ENCODE measurements at places on chromosomes 2 and 18. TPM values are rescaled to one million over a fixed set of nuclear protein-coding genes. Genes with fewer than 3 reads are reported as not detected.

DNA sequence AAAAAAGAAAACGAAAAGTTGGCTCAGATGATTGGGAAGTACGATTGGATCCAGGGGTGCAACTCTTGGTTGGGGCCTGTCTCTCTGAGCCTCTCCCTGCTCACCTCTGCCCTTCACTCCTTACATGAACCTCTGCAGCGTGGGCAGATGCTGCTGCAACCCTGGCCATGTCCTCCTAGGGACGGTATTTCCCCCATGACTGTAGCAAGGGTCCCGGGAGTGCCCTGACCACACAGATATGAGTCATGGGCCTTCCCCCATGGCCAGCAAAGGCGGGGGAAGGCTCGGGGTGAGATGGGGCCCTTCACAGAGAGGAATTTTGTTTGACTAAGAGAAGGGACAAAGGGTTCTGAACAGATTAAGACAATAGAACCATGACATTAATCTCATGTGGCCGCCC, 129.0 kb downstream of the NCK2 start:
- DNase-seq: peak; percentile 85

GRCh38 chr2:117943013-117943672, 70.7 kb downstream of the CCDC93 start:
- DNase-seq: no peak

GRCh38 chr2:203940039-203940438, 3.5 kb downstream of the ICOS start:
- no peak for DNase-seq

- no peak for DNase-seq
Measured at GRCh38 chr2:8224347-8225190, 457.3 kb upstream of the ID2 start.

DNA sequence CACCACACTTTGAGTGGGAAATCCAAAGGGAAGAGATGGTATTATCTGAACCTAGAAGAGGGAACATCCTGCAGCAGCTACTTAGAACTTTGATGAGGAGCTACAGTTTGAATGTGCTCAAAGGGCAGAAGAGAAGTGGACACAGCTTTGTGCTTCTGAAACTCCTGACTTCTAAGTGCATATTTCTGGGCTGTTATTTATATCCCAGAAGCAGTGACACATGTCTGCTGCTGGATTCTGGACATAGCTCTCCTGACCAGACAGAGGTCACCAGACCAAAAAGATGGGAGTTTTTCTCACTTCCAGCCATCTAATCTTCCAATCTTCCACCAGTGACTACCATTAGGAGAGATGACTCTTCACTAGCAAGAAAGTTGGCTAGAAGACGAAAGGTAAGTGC, 153.9 kb downstream of the FSIP2 start:
- no peak for DNase-seq

DNA sequence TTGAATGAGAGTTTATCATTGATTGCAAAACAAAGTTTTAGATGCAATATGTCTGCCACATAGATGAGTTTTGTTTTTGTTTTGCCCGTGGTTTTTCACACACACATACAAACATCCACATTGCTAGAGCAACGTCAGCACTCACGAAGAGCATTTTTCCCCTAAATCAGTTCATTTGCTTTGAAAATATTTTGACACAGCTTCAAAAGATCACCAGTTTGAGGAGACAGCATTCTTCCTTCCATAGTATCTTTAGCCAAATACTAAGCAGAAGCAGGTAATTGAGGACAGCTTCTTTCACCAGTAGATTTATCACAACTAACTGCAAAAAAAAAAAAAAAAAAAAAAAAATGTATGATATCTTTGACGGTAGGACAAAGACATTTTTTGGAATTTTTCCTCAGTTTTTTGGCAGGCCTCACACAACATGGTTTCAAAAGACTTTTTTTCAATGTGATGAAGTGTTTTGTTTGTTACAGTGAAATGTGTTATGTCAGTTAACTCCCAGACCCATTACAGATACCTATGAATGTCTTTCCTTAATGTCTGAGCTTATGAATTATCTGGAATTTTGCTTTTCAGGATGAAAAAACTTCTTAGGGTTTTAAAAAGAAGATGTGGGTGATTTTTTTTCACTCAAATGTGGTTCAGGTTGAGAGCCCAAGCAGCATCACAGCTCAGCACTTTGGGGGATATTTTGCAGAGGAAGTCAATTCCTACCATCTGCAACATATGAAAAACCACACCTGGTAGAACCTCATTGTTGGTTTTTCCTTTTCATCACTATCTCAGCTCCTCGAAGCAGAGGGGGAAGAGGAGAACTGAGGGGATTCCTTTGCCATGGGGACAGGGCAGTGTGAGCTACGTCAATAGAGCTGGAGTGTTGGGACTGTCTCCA, 31.6 kb downstream of the AOX1 start:
- DNase-seq: no peak

DNA sequence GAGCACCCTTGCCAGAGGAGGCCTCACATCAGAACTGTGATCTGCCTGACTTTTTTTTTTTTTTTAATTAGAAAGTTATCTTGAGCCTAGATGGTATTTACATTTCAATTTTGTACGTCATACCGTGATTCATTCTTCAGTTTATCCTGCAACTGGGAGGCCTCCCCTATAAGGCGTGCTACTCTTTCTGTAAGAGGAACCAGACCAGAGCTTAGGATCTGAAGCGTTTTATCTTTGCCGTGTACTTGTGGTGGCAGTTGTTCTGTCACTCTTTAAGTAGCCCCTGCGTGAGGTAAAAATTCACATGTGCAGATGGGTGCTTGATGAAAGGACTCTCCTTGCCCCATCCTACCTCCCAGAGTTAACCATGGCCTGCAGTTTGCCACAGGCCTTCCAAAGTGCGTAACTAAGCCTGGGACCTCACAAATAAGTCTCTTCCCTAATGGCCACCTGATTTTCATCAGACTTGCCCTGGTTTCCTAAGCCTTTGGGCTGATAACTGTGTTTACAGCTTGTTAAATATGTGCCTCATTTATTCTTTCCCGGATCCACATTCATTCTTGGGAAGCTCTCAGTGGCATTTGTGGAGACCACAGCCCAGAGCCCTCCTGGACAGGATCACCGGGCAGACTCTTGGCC, 96.0 kb downstream of the MTCL1 start:
- no peak for DNase-seq

- DNase-seq: peak; percentile 95
Measured at GRCh38 chr18:32530947-32531651, 60.4 kb upstream of the GAREM1 start.

- DNase-seq: no peak
Measured at GRCh38 chr2:202771336-202771735, 100.2 kb downstream of the ICA1L start.

- DNase-seq: no peak
Measured at GRCh38 chr2:20468549-20469500, 22.0 kb downstream of the RHOB start.

DNA sequence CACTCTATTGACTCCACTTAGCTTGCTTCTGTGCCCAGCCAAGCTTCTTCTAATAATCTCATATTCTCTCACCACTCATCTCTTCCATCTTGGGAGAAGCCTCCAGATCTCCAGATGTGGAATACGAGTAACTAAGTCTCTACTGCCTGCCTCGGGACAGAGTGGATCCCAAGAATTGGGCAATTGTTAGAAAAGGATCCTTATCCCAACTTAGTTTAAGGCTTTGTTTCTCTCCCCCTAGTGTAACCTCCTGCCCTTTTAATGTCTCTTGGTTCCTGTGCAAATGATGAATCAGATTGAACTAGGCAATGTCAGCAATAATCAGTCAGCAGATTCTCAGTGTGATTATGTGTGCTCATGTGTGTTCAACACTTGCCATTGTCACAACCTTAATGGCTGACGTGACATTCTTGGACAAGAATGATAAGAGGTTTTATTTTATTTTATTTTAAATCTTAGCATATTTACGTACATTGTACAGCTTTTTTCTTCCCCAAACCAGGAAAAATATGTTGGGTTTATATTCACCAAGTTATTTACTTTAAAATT, 59.7 kb downstream of the MYO3B start:
- DNase-seq: no peak

DNA sequence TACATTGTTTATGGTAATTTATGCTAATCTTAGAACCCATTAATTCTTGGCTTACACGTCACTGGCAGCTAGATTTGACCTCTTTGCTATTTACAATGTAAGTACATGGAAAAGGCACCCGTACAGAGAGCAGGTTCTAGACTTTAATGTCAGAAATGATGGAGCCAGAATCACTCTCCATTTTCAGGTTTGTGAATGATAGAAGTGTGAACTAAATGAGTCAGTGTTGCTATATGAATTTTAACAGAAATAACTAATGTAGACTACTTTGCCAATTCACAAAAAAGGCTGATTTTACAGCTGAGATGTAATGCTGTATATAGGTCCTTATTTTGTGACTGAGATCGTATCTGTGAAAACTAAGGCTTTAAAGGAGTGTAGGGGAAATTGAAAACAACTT, 214.6 kb downstream of the LDLRAD4 start:
- DNase-seq: no peak

DNA sequence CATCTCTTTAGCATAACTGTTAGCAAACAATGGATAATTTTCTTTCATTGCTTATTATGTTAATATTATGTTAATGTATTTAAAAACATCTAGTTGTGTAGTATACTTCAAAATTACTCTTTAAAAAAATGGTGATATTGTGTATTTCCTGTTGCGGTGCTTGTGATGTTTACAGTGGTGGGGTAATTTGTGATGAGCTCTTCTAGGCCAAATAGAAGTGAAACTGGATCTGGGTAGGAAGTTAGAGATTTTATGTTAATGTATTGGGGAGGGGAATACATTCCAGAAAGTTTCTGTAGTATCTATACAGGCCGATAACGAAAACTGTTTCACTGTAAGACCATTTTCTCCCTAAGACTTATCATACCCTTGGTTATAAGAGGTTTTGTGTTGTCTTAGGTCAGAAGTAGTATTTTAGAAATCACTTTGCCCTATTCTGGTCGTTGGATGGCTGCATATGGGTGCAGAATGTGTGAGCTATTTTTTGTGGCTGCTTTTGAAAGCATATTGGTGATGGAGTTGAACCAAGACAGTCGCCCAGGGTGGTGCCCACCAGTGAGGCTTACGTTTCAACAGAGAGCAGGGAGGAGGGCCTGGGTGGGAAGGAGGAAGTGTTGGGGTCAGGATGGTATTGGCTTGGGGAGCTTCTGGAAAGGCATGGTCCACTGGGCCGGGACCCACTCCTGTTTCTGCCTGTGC, 5.8 kb downstream of the TSHZ1 start:
- DNase-seq: no peak

DNA sequence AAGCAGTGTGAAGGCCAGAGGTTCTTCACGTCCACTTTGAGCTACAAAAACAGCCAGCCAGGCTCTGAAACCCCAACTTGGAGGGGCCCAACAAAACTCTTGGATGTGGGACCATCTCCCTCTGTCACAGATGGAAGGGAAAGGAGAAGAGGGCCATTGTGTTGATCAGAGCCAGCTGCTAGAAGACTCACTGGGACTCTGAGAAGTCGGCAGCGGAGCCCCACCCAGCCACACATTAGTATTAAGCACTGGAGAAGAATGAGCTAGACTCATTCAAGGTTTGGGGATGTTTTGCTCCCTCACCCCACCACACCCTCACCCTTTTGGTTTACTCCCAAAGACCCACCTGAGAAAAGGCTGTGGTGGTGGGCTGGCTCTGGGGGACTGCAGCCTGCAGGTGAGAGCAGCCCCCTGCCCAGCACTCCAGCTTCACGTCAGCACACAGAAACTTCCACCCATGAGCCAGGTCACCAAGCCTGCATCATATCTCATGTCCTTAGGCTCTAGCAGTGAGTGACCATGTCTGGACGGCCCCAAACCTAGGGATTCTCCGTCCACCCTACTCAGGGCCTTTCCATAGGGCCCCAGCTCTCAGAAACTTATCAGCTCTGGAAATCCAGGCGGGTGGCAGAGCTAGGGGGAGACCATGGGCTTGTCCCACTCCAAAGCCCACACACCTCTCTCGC, 12.6 kb downstream of the TEX51 start:
- DNase-seq: no peak

DNA sequence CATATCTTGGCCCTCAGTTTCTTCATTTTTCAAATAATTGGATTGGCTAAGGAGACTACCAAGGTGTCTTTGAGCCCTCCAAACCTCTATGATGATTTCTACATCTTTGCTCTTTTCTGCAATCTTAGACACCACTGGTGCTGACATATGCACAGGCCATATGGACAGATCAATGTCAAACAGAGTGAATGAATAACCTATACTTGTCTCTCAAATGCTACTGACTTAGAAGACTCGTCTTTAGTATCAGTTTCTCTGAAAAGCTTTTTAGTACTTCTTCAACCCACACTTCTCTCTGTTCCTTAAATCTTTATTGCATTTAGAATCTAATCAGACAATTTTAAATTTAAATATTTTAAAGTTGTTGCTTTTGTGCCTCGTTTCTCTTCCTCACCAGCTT, 258.2 kb downstream of the LTBP1 start:
- no peak for DNase-seq

DNA sequence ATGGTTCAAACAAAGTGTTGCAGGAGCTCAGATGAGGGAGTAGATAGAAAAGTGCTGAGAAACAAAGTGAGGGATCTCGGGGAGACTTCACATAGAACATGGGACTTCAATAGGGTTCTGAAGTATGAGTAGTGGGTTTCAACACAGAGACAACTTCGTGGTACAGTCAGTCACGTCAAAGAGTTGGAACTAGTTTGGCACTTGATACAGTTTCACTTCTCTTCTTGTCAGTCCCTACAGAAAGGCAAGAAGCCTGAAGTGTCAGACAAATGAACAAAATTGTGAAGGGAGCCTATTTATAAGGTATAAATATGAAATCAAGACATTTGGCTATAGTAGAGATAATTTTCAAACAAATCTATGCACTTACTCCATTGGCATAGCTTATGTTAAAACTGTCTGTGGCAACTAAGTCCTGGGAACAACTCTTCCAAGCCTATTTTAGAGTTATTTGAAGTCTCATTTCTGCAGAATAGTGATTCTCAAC, 338.0 kb downstream of the TDRD15 start:
- no peak for DNase-seq

DNA sequence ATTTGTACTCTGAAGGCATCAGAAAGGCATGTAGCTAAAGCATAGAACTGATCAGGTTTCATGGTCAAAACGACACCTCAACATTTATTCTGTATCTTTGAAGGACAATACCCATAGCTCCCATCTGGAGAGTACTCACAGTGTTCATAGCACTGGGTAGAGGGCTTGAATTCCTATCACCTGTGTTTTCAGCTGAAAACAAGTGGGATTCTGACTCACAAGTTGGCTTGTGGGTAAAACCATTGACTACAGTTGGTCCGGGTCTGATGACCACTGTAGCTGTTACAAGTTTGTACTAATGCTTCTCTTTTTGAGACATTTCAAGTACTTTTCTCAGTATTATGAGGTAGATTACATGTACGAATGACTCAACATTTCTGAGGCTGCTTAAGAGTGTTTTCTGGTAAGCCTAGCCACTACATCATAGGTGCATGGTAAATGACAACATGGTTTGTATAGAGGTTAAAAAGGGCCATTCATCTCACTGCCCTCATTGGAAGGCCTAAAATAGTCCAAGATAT, 68.6 kb upstream of the PELI1 start:
- peak; percentile 88 for DNase-seq

The CDH2 gene
- total RNA-seq: 0.24 TPM

The SLC4A5 gene
- 2.4 TPM for total RNA-seq

The FOXD4L1 gene
- 0.40 TPM for total RNA-seq

The CNTNAP5 gene
- not detected for total RNA-seq

The SCYGR3 gene
- not detected for total RNA-seq
